ENCODE measurements at places on chromosomes 1 and 21. TPM values are rescaled to one million over a fixed set of nuclear protein-coding genes. Genes with fewer than 3 reads are reported as not detected.

Gene TSTD1
- 0.25 TPM for total RNA-seq

Gene KPRP
- total RNA-seq, result not detected

Gene OR6K3
- not detected for total RNA-seq

Gene S100A2
- 20.2 TPM for total RNA-seq

Gene NCAM2
- total RNA-seq, result not detected

Gene LENEP
- total RNA-seq, result not detected

Gene LIN28A
- not detected for total RNA-seq

Gene SLAMF8
- 0.22 TPM for total RNA-seq

Gene PDIK1L
- 1.8 TPM for total RNA-seq

Gene OR2T12
- total RNA-seq, result not detected

Gene USP1
- total RNA-seq, result 19.2 TPM

Gene ISG15
- 20.9 TPM for total RNA-seq

Gene LAMB3
- total RNA-seq, result 16.9 TPM

Gene C8B
- total RNA-seq, result not detected

Gene MEX3A
- 1.6 TPM for total RNA-seq

Gene URB2
- 15.4 TPM for total RNA-seq

Gene TRAF3IP3
- not detected for total RNA-seq

Gene FAM151A
- 0.32 TPM for total RNA-seq

Gene MSH4
- total RNA-seq, result not detected

Gene CRYAA
- not detected for total RNA-seq

Data from A549 treated with Mapracorat at 1 μM for 4 hours (cell line).